ENCODE measurements at places on chromosomes 12 and 14. TPM values are rescaled to one million over a fixed set of nuclear protein-coding genes. Genes with fewer than 3 reads are reported as not detected.

Gene RNASE2
- not detected for total RNA-seq

Gene SLC6A12
- total RNA-seq = not detected

Gene MGP
- total RNA-seq = not detected

Gene FAM186B
- 0.33 TPM for total RNA-seq

Gene DPPA3
- not detected for total RNA-seq

Gene SLC10A1
- not detected for total RNA-seq

Gene KLHL33
- total RNA-seq = under 0.01 TPM

Gene SLC41A2
- 6.3 TPM for total RNA-seq

Gene LHX5
- 1.2 TPM for total RNA-seq

Gene TAS2R43
- total RNA-seq = 2.0 TPM

Gene EXOC5
- total RNA-seq = 63.4 TPM

Gene HOXC6
- total RNA-seq = 1.2 TPM

Gene NUAK1
- 7.5 TPM for total RNA-seq

Gene LTBR
- total RNA-seq = 86.0 TPM

Gene POTEG
- total RNA-seq = not detected

Gene MUCL1
- total RNA-seq = not detected

Gene DPF3
- 0.11 TPM for total RNA-seq

Gene CFAP54
- total RNA-seq = 0.43 TPM

Gene TESPA1
- not detected for total RNA-seq

Gene CLEC4C
- total RNA-seq = not detected

Gene GPX2
- not detected for total RNA-seq

Gene RAB5B
- 87.6 TPM for total RNA-seq

Gene TIMM9
- total RNA-seq = 28.7 TPM

Gene RNASE4
- 20.0 TPM for total RNA-seq

Gene ARG2
- 0.79 TPM for total RNA-seq

Gene NTS
- total RNA-seq = not detected

Gene NEUROD4
- total RNA-seq = not detected

Gene LTB4R2
- total RNA-seq = 6.3 TPM

Gene USP5
- 126 TPM for total RNA-seq

Gene TAS2R8
- not detected for total RNA-seq

Gene DAO
- total RNA-seq = not detected

Gene SERPINA5
- total RNA-seq = not detected

Gene IL31
- total RNA-seq = not detected

Gene RHEBL1
- not detected for total RNA-seq

Gene VRTN
- total RNA-seq = not detected

Gene KCNC2
- total RNA-seq = not detected

Gene GAPDH
- 11,041 TPM for total RNA-seq

Gene GPR132
- 0.79 TPM for total RNA-seq

Gene ASIC1
- total RNA-seq = 0.65 TPM

Gene KRT6B
- 2.9 TPM for total RNA-seq

Gene KRT4
- not detected for total RNA-seq

Gene OTOGL
- not detected for total RNA-seq

Gene IAPP
- not detected for total RNA-seq

Gene OAS1
- not detected for total RNA-seq

Gene ADGRD1
- not detected for total RNA-seq

Gene FOXA1
- not detected for total RNA-seq

Gene NPFF
- total RNA-seq = not detected
